ENCODE measurements at places on chromosomes 1 and 21.

DNA sequence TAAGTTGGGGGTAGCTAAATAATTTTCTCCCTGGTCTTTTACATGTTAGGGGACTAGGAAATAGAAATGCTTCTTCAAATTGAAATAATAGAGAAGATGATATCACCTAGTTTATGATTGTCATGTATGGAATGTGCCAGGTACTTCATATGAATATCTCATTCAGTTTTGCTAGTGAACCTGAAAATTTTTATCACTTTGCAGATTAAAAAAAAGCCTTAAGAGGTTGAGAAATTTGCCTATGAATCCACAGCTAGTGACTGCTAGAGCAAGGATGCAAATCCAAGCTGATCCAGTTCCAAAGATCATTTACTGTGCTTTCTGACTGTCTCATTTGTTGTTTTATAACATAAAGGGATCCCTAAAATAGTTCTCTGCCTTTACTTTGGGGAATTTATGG, 24.7 kb downstream of the RNF2 start:
- DNase-seq = no peak

- DNase-seq = peak; percentile 1
Observed at GRCh38 chr21:23887725-23888306, 1719.5 kb downstream of the MRPL39 start.

DNA sequence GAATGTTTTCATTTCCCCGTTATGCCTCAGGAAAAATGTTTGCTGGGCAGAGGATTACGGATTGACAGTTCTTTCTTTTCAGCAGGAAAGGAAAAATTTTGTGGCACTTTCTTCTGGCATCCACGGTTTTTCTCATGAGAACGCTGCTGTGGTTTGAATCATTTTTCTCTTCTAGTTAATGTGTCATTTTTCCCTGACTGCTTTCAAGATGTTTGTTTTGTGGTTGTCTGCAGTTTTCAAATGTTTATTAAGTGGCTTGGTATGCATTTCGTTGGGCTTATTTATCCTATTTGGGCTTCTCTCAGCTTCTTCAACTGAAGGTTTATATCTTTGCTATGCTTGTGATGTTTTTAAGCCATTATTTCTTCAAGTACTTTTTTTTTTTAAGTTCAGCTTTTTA, 359.0 kb downstream of the RGS7 start:
- DNase-seq = no peak

DNA sequence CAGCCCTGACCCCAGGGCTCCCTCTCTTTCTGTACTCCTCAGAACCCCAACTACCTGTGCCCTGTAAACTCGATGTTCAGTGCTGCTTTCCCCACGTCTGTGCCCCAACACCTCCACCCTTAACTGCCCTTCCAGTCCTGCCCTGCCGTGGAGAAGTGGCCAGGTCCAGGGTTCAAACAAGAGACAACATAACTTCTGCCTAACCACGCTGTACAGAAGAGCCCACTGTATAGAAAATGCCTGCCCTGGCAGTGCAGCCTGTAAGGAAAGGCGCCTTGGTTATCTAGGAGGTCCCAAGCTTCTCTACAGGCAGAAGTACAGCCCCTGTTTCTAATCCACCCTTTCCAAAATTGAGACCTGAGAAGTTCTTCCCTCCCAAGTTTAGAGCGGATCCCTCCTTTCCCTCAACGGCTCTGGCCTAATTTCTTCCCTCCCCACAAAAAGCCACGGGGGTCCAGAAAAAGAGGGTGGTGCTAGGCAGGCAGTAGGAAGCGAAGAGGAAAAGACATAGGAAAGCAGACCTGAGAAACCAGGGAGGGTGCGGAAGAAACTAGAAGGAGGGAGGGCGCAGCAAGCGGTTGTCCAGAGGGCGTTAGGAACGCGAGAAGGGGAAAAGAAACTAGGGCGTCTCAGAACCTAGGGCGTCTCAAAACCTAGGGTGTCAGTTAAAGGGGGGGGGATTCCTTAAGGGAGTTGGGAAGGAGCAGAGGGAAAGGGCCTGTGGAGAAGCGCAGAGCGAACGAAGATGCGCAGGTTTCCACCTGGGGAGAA, 3.2 kb downstream of the DMRTA2 start:
- no peak for DNase-seq

DNA sequence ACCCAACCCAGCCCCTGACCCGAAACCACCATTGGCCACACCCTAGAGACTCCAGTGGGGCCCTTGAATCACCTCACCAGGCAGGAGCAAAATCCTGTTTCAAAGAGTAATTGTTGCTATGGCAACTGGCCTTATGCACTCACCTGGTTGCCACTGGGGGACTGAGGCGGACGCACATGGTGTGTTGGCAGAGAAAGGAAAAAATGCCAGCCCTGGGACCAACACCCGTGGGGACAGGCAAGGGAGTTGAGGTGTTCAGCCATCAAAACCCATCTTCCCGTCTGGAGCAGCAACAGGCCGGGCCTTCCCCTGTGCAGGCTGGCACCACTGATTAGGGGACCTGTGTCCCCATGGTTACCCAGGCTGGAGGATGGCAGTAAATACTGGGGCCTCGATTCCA, 395.8 kb upstream of the VAMP3 start:
- DNase-seq = no peak

DNA sequence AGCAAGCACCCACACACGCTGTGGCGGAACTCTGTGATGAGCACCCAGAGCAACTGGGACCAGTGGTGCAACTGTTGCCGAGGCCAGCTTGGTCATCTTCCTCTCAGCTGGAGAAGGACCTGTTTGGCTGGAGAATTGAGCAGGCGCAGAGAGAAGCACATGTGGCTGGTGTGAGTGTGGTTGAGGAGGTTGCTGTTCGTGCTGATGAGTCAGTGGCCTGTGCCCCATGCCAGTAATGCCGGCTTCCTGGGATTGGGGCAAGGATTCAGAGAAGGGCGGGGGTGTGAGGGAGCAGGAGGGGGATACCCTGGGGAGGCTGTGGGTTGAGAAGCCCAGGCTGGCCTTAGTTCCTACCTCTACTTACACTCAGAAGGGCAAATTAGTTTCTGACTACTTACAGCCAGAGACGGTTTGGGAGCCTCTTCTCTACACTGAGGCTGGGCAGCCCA, 57.5 kb upstream of the EPS8L3 start:
- DNase-seq = no peak

DNA sequence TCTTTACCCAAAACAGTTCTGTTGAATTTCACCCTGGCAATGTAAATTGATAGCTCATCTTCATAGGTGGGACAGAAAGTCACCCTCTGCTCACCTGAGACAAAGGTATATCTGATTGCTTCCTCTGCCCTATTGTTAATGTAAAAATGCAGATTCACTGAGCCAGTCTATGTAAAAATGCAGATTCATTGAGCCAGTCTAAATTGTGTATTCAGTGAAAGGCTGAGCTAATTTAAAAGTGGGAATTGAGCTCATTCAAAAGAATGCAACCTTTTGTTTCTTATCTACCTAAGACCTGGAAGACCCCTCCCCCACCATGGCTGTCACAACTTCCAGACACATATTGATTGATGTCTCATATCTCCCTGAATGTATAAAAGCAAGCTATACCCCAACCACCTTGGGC, 4.8 kb upstream of the MYSM1 start:
- DNase-seq = no peak

GRCh38 chr1:197465528-197466327, 197.7 kb downstream of the CRB1 start:
- no peak for DNase-seq

DNA sequence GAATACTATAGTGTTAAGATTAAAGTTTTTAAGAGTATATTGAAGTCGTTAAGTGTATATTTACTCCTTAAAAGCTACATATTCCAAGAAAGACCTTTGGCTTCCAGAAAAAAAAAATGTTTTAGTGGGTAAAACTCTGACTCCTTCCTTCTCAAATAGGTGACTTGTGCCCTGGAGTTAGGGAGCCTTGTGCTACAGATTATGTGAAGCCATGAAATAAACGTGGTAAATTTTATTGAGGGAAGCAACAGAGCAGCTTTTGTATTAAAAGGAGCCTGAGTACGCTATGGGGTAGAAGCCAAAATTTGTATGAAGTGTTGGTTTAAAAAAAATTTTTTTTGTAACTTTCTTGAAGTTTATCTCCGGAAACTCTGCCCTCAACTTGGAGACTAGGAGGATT, 994 bp downstream of the RO60 start:
- DNase-seq = no peak

GRCh38 chr1:1006305-1007159, 6.6 kb upstream of the HES4 start:
- no peak for DNase-seq

GRCh38 chr1:209772126-209772525, 12.2 kb downstream of the C1orf74 start:
- DNase-seq = no peak

GRCh38 chr1:221217029-221217428, 337.8 kb downstream of the HLX start:
- no peak for DNase-seq

DNA sequence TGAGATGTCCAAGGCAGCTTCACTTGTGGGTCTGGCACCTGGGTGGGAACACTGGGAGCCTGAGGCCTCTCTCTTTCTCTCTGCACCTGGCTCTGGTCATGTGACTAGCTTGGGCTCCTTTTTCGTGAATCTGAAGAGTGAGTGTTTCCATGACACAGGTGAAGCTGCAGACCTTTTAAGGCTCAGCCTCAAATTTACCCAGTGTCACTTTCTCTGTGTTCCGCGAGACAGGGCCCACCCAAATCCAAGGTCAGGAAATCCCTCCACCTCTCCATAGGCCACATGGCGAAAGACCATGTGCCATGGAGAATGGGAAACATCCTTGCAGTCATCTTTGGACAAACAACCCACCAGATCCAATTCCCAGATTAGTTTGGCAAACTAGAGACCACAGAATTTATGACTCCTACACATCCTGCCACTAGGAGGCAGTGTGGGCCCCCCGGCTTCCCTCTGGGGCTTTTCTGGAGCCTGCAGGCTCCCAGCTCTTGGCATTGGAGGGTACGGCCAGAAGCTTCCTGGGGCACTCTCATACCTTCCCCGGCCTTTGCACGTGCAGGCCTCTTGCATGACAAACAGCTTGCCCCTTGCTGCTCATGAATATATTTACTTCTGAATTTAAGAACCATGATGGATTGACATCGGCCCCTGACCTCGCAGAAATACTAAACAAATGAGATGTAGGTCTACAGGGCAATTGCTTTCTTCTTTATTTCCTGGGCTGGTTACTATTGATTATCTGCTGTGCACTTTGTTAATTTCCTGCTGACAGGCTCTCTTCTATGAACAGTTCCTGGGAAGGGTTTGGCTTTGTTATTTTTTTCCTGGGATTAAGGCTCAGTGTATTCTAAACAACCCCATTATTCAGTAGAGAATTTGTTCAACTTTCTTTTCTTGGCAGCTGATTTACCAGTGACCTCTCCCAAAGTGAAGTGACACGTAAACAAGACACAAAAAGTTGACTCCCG, 180.7 kb downstream of the KAZN start:
- no peak for DNase-seq

- no peak for DNase-seq
Observed at GRCh38 chr1:60657926-60658325, 424.4 kb upstream of the NFIA start.

GRCh38 chr1:64984106-64984505, 17.8 kb upstream of the JAK1 start:
- no peak for DNase-seq

DNA sequence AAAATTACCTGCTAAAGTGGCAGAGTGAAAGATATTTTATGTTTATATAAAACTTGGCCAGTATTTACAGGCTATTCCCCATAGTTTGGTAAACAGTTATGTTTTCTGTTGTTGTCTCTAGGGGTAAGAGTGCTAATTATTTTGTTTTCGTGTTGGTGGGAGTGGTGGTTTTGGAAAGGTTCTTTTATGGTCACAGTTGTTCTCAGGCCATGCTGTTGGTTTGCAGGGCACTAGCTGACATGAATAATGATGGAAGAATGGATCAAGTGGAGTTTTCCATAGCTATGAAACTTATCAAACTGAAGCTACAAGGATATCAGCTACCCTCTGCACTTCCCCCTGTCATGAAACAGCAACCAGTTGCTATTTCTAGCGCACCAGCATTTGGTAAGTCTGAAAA, 92.5 kb downstream of the ITSN1 start:
- no peak for DNase-seq

DNA sequence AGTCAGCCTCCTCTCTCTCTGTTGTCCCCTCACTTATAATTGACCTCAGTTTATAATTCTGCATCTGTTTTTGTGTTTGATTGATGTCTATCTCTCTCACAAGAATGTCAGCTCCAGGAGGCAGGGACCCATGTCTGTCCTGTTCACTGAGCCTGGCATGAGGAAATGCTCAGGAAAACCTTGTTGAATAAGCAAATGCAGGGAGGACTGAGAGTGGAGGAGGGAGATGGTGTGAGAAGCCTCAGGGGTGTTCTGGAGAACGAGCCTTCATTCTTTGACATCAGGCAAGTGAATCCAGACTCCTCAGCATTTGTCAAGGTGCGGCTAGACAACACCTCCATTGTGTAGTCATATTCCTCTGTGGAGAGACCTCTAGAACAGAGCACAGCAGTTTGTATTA, 45.5 kb downstream of the MAN1C1 start:
- DNase-seq = no peak

GRCh38 chr1:22749919-22750684, 39.5 kb downstream of the EPHB2 start:
- DNase-seq = no peak

- DNase-seq = no peak
Observed at GRCh38 chr21:45767071-45768006, 123.8 kb downstream of the PCBP3 start.

GRCh38 chr1:183989078-183989577, 48.4 kb downstream of the COLGALT2 start:
- DNase-seq = no peak

GRCh38 chr1:47970882-47971281, 26.3 kb downstream of the TRABD2B start:
- no peak for DNase-seq

- DNase-seq = no peak
Observed at GRCh38 chr1:99246152-99246551, 18.1 kb upstream of the PLPPR4 start.

- DNase-seq = peak; percentile 9
Observed at GRCh38 chr1:28329395-28330153, 734 bp downstream of the MED18 start.

- no peak for DNase-seq
Observed at GRCh38 chr1:48789903-48790302, 13.2 kb upstream of the BEND5 start.

GRCh38 chr1:73310797-73311381, 887.1 kb downstream of the LRRIQ3 start:
- DNase-seq = no peak

- no peak for DNase-seq
Observed at GRCh38 chr1:229694053-229694693, 68.1 kb downstream of the URB2 start.

- no peak for DNase-seq
Observed at GRCh38 chr1:110533230-110533629, 14.3 kb upstream of the KCNA10 start.

DNA sequence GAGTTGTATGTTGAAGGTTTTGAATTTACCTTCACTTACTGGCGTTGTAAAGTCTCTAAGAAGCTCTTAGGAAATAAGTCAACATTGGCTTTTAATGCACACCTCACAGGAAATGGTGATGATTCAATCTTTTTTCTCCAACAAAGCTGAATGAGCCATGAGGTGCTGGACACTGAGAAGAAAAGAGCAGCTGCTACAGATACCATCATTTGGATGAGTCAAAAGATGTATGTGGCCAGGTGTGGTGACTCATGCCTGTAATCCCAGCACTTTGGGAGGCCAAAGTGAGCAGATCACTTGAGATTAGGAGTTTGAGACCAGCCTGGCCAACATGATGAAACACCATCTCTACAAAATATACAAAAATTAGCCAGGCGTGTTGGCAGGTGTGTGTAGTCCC, 3.3 kb upstream of the IL23R start:
- no peak for DNase-seq
